ENCODE measurements at places on chromosomes 4 and X. TPM values are rescaled to one million over a fixed set of nuclear protein-coding genes. Genes with fewer than 3 reads are reported as not detected.

GRCh38 chrX:2719774-2720447 is 28.8 kb downstream of the CD99 start:
- no peak for DNase-seq

- no peak for DNase-seq
These were observed 54.5 kb upstream of the EXOC1L start for GRCh38 chr4:55765070-55765469.

Gene NDST4
- total RNA-seq: not detected

- no peak for DNase-seq
These were observed 22.8 kb upstream of the MUC7 start for GRCh38 chr4:70449220-70449619.

DNA sequence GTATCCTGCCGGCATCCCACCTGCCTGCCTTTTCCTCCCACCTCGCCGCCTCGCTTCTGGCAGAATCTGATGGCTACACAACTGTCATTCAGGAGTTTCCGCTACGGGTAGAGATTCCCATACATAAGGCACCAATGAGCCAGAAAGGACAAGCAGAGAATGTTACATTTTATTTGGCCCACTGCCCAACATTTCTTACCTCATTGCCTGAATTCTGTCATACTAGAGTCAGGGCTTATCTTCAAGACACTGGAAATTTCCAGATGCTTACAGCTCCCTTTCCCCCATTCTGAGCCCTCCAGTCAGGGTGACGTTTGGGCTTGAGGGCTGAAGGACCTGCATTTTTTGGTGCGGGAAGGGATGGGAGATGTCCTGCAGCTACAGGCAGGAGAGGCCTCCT is 113.0 kb downstream of the NHS start:
- DNase-seq: no peak

Gene PAGE2
- not detected for total RNA-seq

GRCh38 chrX:66074920-66075879 is 35.3 kb upstream of the VSIG4 start:
- DNase-seq: no peak

DNA sequence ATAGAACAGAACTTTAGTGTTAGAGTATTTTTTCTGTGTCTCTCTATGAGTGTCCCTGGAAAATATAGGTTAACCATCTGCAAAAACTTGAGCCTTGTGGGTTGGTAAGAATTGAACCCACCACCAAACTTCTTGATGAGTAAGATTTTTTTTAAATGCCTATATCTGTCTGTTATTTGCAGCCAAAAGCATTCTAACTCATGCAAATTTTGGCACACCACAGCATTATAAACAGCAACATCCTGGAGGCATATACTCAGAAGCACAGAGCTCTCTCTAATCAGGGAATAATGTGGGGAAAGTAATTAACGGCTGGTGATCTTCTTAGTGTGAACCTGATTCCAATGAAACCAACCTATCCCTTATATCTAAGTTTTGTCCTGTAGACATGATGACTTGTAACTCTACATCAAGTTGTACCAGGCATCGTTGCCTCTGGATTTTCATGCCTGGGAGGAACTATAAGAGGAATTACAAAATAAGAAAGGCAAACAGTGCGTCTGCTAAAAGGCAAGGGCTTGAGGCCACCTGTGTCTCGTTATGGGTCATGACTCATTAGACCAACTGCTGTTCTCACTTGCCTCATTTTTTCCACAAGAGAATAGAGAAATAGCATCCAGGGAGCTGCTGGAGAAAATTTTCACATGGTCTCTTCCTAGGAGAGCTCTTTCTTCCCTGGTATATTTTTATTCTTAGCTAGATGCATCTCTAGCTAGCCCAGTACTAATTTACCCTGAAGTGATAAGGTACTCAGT is 202.4 kb downstream of the CHIC2 start:
- DNase-seq: no peak

- DNase-seq: no peak
These were observed 89.6 kb downstream of the SHROOM2 start for GRCh38 chrX:9875801-9876200.

DNA sequence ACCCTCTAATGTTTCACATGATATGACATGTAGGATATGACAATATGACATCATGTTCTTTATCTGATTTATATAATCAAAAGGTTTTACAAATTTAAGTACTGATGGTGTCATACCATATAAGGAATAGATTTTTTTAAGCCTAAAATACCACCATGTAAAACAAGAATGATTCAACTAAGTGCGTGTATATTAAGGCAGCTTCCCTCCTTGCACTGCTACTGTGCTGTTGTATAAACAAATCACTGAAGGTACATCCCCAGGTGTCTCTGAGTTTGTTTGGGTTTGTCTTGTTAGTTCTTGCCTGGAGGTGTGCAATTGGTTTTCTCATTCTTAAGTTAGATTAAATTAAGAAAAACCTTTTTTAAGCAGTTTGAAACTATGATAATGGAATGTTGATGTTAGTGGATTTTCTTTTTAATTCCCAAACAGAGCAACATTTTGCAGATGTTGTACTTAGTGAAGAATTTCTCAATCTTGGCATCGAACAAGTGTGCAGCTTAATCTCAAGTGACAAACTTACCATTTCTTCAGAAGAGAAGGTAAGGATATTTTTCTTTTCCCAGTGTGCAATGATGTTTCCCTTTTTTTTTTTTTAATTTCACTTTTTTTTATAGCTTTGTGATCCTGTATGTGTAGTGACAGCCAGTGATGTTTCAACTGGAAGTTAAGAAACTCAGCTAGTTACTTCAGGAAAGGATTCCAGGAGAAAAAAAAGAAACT is 33.4 kb upstream of the MSMO1 start:
- no peak for DNase-seq

Gene MSMO1
- total RNA-seq: 52.2 TPM

GRCh38 chrX:41003506-41004270 is 81.6 kb upstream of the USP9X start:
- no peak for DNase-seq

DNA sequence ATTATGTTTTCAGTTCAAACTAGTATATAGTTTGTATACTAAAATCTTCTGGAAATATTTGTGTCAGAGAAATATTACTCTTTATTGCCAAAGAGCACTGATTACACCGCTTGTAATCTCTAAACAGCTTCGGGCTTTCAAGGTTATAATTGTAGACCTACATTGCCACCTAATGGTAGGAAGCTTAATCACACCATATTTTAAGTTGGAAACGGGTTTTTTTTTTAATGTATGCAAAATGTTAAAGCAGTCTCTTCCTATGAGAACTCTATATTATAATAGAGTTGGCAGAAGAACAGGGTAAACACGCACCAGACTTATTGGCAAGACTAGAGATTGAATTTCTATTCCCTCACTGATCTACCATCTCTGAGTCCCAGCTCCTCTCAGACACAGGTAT is 19.5 kb upstream of the NFXL1 start:
- peak; percentile 54 for DNase-seq

- no peak for DNase-seq
These were observed 291.8 kb upstream of the FAT4 start for GRCh38 chr4:125022855-125023501.

Gene KIF4A
- total RNA-seq: 33.4 TPM

Gene CLIC2
- 1.4 TPM for total RNA-seq

GRCh38 chr4:53614591-53614990 is 23.3 kb upstream of the LNX1 start:
- DNase-seq: no peak

Gene ADH1C
- not detected for total RNA-seq

DNA sequence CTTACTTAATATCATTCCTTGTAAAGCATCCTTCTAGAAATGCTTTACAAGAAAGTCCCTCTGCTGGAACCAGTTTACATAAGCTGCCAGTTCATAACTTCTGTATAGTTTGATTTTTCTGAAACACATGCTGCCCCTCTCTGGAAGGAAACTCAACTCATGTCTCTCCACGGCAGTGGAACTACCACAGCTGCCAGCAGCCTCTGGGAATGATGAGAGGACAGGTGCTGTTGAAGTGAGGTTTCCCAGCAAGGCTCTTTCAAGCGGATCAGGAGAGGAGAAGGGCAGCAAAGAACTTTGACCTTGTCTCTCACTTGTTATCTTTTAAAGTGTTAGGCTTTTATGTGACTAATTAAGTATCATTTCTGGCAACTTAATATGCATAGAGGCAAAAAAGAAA is 7.3 kb downstream of the GRPR start:
- no peak for DNase-seq

Gene AR
- not detected for total RNA-seq

- no peak for DNase-seq
These were observed 2.6 kb upstream of the NDP start for GRCh38 chrX:43975796-43976195.

GRCh38 chr4:187499956-187500355 is 495.6 kb upstream of the ZFP42 start:
- no peak for DNase-seq

DNA sequence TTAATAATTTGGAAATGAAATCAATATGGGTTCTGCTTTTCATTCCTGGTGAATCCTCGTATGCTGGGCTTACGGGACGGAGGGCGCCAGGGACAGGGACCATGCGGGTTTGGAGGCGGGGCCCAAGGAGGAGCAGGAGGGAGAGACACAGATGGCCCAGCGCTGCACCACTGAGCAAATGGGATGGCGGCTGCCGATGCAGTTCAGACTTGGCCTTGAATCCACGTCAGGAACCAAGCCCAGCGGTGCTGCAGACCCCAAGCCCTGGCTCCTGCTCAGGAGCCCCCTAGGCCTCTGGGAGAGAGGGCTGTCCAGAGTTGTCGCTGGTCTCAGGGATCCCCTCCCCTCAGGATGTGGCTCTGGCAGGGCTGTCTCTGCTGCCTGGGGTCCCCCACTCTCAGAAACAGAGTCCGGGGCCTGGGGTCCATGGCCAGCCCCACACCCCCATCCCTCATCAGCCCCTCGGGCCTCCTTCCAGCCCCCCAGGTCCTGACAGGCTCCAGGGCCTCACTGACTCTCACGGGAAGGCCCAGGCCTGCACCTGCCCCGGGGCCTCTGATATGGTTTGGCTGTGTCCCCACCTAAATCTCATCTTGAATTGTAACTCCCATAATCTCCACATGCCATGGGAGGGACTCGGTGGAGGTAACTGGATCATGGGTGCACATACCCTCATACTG is 75.2 kb downstream of the FAM53A start:
- peak; percentile 75 for DNase-seq

- DNase-seq: no peak
These were observed 11.7 kb downstream of the BBS12 start for GRCh38 chr4:122744229-122744628.

GRCh38 chrX:50483283-50483682 is 12.7 kb upstream of the DGKK start:
- DNase-seq: no peak

- DNase-seq: no peak
These were observed 105.9 kb upstream of the SLC7A11 start for GRCh38 chr4:138348055-138348454.

Gene TCEANC
- 2.3 TPM for total RNA-seq

Gene GUCY1B1
- 34.4 TPM for total RNA-seq

Gene NUP62CL
- total RNA-seq: not detected

- no peak for DNase-seq
These were observed 15.6 kb downstream of the GTPBP6 start for GRCh38 chrX:302975-303374.

DNA sequence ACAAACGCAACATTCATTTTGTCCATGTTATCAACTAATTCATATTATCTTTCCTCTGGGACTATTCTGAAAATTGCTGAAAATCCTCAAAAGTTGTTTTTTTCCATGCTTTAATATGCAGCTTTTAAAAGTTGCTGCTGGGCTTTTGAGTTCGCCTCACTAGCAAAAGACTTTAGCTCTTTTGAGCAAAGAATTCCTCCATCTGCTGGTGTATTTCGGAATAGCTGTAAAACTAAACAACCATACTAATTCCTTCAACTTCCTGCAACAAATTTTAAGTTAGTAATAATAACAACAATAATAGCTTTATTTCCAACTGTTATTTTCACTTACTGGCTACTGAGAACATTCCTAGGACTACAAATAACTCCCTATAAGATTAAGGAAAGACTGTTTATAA is 124.5 kb upstream of the PLAC1 start:
- DNase-seq: peak; percentile 10

Gene FAM47A
- not detected for total RNA-seq

DNA sequence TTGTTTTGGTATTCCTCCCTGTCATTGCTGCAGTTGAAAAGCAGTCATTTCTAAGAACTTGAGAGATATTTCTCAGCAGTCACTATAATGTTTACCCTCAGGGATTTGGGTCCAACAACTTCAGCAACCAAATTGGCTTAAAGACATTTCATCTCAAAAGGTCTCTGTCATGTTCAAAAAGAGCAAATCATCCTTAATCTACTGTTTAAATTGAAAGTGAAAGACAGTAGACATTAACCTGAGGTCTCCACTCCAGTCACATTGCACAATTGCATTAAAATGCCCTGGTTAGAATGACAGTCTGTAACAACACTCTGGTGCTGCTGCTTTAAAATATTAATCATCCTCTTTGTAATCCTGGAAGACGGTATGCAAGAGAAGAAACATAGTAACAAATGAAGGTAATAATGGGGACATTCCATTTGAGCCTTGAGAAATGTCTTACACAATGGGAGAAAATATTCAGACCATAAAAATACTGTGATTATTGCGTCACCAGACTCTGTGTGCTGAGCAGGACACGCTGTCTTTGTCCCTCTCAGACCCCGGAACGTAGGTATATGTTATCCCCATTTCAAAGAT is 90.2 kb upstream of the UNC5C start:
- DNase-seq: no peak

DNA sequence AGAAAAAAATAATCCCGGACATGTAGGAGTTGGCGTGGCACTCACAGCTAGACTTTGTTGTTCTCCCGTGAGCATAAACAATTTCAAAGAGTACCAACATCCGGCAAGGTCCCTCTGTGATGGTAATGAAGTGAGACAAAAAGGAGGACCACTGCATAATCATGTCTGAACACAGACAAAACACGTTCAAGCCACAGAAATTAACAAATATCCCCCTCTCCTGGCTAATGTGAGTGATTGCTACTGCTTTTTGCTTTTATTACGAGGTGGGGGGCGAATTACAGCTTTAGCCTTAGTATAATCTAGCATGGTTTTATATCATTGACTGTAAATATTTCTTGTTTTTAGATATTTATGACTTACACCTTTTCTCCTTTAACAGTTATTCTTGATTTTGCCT is 118.5 kb downstream of the PLS3 start:
- peak; percentile 2 for DNase-seq

DNA sequence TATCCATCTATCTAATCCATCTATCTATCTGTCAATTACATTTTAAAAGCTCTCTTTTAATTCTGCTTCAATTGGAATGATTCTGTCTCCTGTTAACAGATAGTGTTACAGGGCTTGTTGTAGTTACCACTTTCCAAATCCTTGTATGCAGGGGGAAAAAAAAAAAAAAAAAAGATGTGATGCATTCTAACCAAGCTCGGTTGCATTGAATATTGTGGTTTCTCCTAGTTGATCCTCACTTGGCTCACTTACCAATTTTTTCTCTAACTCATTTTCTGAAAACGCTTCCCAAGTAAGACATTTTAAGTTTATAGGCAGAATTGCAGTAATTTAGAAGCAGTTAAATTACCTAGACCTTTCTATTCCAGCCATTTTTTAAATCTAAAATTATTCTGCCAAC is 327.9 kb upstream of the PITX2 start:
- no peak for DNase-seq

- DNase-seq: no peak
These were observed 395.8 kb downstream of the NAF1 start for GRCh38 chr4:162770761-162771490.

GRCh38 chrX:10769195-10769594 is 148.8 kb upstream of the MID1 start:
- DNase-seq: peak; percentile 41

GRCh38 chr4:127558489-127559407 is 74.0 kb upstream of the INTU start:
- DNase-seq: no peak

- DNase-seq: peak; percentile 46
These were observed 29.6 kb downstream of the PDK3 start for GRCh38 chrX:24494647-24495075.

Gene CABS1
- total RNA-seq: not detected
